ENCODE measurements at places on chromosomes 13 and 19.

DNA sequence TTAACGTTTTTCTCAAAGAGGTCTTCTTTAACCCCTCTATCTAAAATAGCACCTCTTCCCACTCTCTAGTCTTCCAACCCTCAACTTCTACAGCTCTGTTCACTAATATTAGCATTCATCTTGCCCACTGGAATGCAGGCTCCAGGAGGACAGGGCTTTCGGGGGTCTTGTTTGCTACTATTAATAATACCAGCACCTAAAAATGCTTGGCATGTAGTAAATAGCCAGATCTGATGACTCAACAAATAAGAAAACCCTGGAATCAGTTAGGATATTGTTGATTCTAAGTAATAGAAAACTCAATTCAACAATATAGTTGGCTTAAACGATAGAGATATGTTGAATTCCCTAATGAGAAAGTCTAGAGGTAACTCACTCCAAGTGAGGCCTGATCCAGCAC, 14.2 kb downstream of the DYRK1B start:
- no peak for DNase-seq

DNA sequence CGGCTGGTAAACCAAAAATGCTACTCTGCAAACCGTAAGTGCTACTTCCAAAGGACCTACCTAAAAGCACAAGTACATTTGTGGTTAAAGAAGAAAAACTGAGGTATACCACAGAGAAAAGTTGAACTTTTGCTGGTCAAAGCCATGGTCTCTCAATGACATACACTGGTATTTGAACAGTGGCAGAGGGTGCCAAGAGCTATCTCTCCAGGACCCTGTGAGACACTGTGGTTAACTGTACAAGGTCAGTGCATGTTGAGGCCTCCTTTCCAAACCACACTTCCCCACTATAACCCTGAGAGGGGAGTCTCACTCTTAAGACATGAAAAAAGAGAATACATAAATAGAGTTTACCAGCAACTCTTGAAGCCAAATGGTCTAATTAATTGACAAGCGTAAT, 49.5 kb downstream of the COL4A1 start:
- no peak for DNase-seq

DNA sequence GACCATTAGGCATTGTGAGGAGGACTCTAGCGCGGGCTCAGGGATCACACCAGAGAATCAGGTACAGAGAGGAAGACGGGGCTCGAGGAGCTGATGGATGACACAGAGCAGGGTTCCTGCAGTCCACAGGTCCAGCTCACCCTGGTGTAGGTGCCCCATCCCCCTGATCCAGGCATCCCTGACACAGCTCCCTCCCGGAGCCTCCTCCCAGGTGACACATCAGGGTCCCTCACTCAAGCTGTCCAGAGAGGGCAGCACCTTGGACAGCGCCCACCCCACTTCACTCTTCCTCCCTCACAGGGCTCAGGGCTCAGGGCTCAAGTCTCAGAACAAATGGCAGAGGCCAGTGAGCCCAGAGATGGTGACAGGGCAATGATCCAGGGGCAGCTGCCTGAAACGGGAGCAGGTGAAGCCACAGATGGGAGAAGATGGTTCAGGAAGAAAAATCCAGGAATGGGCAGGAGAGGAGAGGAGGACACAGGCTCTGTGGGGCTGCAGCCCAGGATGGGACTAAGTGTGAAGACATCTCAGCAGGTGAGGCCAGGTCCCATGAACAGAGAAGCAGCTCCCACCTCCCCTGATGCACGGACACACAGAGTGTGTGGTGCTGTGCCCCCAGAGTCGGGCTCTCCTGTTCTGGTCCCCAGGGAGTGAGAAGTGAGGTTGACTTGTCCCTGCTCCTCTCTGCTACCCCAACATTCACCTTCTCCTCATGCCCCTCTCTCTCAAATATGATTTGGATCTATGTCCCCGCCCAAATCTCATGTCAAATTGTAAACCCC, 2.8 kb upstream of the CEACAM5 start:
- DNase-seq = peak; percentile 28

- no peak for DNase-seq
These were observed 379.7 kb downstream of the GPC5 start for GRCh38 chr13:91778123-91778522.

- peak; percentile 30 for DNase-seq
These were observed 26.3 kb downstream of the TMEM255B start for GRCh38 chr13:113785051-113786010.

GRCh38 chr13:79227418-79227817, 178.6 kb downstream of the RBM26 start:
- no peak for DNase-seq

- no peak for DNase-seq
These were observed 31.2 kb downstream of the CEBPG start for GRCh38 chr19:33404506-33405253.

DNA sequence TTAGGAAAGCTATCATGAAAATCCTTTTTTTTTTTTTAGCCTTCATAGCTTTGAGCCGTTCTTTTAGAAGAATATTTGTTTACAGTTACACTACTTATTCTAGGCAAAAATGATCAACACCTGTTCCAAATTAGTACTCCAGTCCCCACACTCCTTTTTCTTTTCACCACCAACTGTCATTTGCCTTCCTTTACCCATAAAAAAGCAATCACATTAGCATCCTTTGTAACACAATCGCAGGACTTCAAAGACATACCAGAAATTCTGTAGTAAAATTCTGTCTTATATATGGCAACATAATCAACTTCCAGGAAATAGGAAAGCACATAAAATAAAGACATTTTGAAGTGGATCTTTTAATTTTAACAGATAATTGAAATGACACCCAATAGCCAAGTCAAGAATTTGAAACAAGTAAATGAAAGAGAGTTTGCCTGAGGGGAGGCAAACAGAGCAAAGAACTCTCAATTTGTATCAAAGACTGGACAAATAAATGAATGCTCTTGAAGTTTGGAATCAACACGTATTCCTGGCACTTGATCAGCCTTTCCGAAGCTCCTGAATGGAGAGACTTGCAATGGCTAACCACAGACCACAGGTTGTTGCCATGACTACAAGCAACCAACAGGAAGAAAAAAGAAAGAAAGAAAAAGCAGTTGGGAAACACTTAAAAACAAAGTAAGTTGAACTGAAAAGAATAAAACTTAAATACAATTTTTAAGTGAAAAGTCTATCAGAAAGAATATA, 206.8 kb downstream of the PCDH9 start:
- no peak for DNase-seq

- DNase-seq = no peak
These were observed 2.4 kb downstream of the FAM98C start for GRCh38 chr19:38405276-38405675.

DNA sequence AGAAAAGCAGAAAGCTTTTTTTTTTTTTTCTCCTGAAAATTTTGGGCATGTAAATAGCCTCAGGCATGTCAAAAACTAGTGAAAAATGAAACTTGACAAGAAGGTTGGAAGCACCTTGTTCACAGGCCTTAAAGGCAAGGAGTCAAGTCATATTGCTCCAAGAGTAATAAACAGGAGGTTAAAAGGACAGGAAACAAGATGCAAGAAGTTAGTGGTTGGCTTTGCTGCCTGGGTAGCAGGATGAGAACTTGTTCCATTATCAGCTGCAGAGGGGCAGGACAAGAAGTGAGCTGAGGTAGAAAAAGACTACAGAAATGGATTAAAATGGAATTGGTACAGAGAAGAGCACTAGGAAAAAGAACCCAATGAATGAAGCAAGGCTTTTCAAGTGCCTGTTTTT, 242.6 kb downstream of the DCT start:
- DNase-seq = peak; percentile 8

- DNase-seq = no peak
These were observed 183.4 kb downstream of the RBM26 start for GRCh38 chr13:79222427-79223205.

DNA sequence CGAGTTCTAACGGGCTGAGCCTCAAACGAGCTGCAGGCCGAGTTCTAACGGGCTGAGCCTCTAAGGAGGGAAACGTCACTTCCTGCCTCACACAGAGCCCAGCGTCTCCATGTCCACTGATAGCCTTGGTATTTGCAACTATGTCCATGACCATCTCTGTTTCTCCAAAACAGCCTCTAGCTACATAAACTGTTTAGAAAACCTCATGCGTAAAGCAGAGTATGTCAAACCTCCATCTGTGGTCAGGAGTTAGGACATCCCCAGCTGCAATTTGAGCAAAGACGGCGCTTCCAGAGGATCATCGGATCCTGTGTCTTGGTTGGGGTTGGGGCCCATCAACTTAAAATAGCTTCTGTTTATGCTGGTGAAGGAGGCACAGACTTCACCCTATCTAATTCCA, 20.8 kb downstream of the RASA3 start:
- no peak for DNase-seq

DNA sequence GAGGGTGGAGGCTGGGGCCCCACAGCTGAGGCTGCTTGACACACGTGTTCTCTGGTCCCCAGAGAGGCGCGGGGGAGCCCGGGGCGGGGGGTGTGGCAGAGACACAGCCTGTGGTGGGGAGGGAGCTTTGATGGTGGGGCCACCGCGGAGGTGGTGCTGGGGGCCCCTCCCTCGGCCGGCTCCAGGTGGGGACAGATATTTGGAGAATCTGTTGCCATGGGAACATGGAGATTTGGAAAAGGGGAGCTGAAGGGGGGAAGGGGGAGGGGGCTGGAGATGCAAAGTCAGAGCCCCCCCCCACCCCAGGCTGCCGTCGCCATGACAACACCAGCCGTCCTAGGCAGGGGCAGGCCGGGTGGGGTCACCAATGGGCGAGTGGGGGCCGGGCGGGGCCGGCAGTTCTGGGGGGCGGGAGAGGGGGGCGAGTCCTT, 1.2 kb downstream of the PRKCG start:
- no peak for DNase-seq

DNA sequence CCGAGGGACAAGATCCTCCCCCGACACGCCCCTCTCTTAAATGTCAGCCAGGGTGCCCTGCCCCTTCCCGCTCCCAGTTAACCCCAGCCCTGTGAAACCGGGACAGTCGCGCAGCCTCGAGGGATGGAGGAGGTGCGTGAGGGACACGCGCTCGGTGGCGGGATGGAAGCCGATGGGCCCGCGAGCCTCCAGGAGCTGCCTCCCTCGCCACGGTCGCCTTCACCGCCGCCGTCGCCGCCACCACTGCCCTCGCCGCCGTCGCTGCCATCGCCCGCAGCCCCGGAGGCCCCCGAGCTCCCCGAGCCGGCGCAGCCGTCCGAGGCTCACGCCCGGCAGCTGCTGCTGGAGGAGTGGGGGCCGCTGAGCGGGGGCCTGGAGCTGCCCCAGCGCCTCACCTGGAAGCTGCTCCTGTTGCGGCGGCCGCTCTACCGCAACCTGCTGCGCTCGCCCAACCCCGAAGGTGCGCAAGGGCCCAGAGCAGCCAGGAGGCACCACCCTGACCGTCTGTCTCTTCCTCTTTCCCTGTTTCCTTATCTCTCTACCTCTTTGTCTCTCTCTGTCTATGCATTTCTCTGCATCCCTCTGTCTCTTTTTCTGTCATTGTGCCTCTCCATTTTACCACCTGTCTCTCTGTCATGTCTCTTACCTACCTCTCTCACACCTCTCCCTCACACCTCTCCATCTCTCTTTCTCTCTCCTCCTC, at the start of gene NCCRP1:
Gene NCCRP1, plus strand, starts transcription at position 105 of the 703 bp plus-strand sequence. Its CDS starts 19 bp downstream, at position 124.
- DNase-seq = no peak

- DNase-seq = no peak
These were observed 124.2 kb downstream of the CACNA1A start for GRCh38 chr19:13381827-13382632.

DNA sequence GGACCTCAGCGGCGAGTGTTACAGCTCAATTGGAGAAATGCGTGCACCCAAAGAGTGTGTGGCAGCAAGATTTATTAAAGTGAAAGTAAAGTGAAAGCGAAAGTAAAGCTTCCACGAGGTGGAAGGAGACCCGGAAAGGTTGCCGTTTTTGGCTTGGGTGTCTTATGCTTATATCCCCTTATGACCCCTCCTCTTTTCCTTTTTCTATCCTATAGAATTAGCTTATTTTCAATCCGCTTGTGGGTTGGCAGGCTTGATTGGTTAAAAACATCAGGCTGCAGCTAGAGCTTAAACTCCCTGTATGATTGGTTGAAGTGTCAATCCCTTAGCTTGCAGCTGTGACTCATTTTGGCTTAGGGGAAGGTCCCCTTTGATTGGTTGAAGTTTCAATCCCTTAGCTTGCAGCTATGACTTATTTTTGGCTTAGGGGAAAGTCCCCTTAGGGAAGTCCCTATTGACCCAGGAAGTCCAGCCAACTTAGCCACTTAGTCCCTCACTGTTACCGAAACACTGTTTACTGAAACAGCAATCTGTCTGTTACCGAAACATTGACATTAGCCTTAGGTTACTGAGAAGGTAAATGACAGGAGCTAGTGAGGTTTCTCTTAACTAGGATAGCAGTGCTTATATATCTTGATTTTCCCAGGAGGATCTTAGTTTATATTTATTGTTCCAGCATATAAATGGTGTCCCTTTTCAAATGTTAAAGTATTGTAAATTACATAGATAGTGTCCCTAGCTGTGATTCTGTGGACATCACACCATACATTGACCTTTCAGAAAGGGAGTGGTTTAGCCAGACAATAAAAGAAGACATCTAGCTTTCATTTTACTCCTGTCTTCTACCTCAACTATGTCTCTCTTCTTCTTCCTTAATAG, 575.8 kb downstream of the DACH1 start:
- DNase-seq = peak; percentile 21

- peak; percentile 15 for DNase-seq
These were observed 23.5 kb downstream of the FAM187B start for GRCh38 chr19:35204799-35205732.

- DNase-seq = no peak
These were observed 41.6 kb downstream of the RFX2 start for GRCh38 chr19:6068711-6069110.

DNA sequence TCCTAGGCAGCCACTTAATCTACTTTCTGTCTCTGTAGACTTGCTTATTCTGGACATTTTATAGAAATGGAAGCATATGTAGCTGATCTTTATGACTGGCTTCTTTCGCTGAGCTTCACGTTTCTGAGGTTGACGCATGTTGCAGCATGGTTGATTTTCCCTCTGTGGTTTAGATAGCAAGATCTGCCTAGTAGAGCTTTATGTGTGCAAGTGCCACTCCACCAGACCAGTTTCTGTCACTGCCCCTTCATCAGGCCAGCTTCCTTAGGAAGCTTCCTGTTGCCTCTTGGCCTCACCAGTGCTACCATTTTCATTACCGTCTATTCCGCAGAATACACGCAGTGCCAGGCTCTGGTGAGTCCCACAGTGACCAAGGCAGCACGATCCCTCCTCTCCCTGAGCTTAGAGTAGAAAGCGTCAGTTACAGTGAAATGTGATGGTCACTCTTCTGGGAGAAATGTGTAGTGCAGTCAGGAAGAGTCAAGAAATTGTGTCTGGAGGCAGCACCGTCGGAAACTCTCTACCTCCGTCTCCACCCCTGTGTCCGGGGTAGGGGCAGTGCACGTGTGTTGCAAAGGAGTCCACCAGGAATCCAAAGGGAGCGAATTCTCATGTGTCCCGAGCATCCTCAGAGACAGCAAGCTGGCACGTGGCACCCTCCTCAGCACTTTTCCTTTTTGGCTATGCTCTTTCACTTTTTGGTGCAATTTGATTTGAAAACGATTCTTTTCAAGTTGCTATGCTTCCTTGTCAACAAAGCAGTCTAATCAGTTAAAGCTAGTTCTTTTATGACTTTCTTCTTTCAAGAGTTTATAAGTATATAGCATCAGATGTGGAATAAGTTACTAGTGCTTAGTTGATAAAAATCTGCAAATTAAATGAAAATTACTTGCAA, 45.4 kb upstream of the GPR183 start:
- DNase-seq = peak; percentile 65
